ENCODE measurements at places on chromosomes 5 and 9. TPM values are rescaled to one million over a fixed set of nuclear protein-coding genes. Genes with fewer than 3 reads are reported as not detected.

The SAXO1 gene
- total RNA-seq: under 0.01 TPM

DNA sequence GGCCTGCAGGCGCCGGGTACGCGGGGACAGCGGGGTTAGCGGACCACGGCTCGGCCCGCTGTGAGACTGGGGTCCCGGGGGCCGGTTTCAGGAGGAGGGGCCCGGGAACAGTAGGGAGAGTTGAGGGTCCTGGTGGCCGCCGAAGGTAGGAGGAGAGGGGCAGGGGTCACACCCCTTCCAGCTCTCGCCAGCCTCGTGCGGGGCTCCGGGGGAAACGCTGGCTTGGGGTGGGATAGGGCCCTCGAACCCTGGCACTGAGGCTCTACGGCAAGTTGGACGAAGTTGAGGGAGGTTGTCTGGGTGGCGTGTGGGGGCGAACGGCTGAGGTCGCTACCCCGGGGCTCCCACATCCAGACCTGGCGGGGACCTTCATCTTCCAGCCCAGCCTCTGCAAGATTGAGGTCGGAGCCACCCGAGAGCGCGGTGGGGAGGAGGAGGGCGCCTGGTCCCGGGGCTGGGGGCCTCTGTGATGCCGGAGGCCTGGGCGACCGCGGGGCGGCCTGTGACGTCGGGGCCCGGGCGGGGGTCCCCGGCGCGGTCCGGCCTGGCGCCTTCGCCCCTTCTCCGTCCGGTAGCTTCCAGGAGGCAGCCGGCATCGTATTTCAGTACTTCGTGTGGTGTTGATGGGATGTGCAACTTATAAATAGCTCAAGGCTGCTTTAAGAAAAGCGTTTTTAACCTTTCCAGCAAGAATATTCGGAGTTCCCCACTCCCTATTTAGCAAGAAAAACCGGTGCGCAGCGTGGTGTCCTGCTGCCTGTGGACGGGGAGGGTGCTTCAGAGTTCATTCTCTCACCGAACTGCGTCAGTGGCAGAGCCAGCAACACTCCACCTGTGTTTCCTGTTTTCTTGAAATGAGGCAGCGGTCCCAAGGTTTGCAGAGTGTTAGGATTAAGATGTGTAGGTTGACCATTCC lies 902 bp downstream of the HABP4 start:
- peak; percentile 28 for DNase-seq

DNA sequence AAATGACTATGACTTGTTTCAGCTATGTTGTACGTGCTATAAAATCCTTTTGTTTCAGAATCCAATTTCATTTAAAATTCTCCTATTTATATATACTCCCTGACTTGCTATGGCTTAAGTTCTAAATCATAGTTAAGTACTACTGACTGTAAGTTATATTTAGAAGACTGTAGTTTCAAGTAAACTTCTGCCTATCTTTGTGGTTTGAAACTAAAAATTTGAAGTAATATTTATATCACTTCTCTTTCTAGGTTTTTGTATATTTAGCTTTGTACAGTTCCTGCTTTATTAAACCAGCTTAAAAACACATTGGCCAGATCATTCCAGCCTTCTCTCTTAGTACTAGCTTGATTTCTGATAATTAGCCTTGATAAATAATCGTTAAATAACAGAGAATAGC lies 196.3 kb downstream of the MLLT3 start:
- DNase-seq: no peak

DNA sequence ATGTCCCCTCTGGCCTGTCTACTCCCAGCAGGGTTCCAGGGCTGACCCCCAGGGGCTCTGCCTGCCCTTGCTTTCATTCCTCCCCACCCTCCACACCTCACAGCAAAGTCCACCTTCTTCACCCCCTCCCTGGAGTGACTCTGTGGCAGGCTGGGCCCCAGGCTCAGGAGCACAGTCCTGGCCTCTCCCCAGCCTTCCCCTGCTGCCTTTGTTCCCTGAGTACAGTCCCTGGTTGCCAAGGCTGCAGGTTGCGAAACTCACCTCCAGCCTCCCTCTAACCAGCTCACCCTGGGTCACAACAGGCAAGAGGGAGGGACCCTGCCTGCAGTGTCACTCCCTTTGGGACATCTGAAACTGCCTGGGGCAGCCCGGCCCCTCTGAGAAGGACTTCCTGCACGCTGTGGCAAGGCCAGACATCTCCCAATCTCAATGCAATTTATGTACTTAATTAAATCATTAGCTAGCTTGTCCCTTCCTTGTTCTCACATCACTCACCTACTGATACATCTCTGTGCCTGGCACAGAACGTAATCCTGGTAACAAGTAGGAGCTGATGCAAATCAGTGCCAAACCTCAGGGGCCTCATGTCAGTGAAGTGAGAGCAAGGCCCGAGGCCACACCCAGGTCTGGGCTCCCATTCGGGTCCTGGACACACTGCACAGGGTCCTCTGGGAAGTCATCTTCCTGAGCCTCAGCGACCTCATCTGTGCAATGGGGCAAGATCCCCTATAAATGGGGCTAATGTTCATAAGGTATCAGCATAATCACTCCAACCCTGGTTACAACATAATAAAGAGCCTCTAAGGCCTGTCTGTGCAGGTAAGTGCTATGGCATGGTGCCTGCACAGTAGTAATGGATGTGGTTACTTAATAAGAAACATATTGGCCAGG lies 27.3 kb upstream of the TRIM14 start:
- peak; percentile 9 for DNase-seq

- DNase-seq: no peak
Measured at GRCh38 chr9:13586587-13587374, 307.3 kb upstream of the MPDZ start.
